NCI-H2227 treated with DMSO at 0.1 percent for 48 hours (cell line): ENCODE measurements at places on chromosomes 7 and 10.
A peak's percentile ranks its signal among the peaks of the same experiment; 100 is the strongest.

DNA sequence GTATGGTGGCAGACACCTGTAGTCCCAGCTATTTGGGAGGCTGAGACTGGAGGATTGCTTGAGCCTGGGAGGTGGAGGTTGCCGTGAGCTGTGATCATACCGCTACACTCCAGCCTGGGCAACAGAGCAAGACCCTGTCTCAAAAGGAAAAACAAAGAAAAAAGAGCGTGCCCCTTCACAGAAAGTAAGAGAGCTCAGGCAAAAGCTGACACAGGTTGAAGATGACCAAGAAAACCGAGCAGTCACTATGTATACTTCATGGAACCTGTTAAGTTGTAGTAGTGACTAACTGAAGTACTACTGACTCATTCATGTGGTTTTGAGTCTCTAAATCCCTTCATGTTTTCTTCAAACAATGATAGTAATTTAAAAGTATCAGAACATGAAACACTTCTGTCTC, 1.2 kb upstream of the PRRT4 start:
- DNase-seq: no peak

- DNase-seq: no peak
Measured at GRCh38 chr7:73512018-73512780, 9.9 kb downstream of the BAZ1B start.

DNA sequence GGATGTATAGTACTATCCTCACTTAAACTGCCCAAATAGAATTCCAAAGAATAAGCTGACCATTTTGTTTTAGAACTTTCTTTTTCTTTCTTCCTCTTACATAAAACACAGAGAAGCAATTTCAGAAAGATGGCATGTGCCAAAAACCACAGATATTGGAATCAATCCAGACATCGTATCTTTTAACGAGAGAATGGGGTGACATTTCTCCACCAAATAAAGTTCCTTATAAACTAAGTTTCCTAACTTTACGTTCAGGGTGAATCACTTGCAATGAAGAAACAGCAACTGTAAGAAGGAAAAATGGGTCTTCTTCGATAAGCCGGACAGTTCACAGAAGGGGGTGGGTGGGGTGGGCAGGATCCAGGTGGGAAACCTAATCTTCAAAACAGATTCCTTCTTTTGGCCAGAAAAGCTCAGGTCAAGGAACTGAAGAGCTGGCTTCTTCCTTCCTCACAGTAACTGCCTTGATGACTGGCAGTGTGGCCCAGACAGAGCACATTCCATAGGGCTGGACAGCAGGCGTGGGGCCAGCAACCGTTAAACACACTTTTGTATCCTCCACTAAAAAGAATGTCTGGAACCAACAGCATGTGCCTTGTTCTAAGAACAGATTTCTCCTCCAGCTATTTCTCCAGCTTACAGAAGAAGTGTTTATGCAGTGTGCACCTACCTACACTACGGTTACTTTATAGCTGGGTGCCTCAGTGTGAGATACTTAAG, 31.5 kb downstream of the CREB3L2 start:
- no peak for DNase-seq

- no peak for DNase-seq
Measured at GRCh38 chr7:139680676-139681462, 96.9 kb downstream of the HIPK2 start.

DNA sequence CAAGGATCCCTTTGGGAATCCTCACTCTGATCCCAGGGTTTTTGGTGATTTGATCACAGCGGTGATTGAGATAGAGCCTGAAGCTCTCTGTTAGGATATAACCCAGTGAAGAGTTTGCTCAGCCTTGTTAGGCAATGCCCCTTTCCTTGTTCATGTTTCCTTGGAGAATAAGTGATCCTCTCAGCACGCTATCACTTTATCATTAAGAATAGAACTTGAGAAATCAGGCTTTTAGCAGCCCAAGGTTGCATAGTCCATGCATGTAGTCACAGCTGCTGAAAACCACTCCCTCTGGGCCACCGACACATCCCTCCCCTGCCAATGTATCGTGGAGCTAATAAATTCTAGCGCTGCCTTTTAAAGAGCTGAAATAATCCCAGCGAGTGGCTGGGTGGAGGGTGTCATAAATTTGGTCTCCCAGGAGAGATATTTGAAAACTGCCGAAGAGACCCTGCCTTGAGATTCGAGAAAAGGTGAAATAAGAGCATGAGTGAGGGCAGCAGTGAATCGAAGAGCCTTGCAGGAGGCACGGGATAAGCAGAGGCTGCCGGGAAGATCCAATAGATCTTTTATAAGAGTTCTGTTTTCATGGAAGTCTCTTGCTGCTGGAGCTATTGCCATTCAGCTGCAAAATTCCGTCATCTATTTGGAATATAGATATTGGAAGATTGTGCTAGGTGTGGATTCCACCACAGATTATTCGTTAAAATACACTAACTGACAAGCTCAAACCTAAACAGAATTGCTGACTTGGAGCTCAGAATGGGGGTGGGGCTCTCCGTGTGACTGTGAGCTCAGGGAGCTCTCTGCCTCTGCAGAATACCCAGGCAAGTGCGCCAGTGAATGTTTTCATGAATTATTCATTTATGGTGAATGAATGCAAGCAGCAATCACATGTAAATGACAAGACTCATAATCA, 249.8 kb downstream of the TRIL start:
- DNase-seq: peak; percentile 44

- no peak for DNase-seq
Measured at GRCh38 chr7:152176797-152177196, 151.3 kb downstream of the GALNT11 start.

GRCh38 chr7:49038821-49039358, 114.5 kb downstream of the CDC14C start:
- DNase-seq: no peak

DNA sequence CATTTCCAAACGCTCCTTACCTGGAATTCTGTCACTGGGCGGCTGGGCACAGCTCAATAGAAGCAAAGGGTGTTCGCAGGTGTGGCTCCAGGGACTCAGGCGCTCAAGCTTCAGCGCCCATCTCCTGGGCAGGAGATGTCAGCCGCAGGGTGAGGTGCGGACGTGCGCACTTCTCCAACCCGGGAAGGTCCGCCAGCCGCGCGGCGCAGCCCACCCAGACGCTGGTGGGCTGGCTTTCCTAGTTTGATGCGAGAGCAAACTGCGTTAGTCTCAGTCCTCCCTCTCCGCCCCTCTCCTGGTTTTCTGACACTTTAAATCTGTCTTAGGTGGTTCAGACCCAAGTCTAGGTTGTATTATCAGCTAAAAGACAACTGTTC, 267 bp downstream of the CALCR start:
- no peak for DNase-seq

DNA sequence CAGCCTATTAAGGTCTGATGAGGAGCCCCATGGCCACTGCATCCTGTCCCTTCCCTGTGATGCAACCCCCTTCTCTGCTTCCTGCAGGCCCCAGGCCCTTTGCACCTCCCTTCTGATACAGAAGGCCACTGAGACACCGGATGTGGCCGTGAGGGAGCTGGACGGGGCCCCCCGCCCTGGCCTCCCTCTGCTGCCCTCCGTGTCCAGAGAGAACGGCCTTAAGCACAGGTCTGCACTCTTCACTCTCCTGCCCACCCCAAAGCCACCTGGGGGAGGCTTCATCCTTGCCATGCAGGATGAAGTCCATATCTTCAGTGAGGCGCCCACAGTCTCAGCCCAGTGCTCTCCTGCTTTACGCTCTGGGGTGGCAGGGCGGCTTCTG, 86.9 kb upstream of the GNA12 start:
- DNase-seq: no peak

DNA sequence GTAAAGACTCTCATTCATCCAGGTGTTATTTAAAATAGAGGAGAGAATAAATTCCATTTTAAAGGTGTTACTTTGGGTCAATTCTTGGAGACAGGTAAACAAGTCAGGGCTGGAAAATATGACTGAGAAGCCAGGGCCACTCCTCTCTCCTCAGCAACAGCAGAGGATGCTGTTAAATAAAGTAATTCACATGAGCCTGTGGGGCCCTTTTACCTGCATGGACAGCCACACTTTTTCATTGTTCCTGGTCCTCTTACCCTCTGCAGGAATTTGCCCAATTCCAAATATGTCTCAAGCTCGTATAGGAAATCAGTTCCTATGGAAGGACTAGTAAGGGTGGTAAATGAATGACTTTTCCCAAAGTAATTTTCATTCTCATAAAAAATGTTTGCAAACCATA, 420.1 kb upstream of the KLF6 start:
- DNase-seq: no peak

DNA sequence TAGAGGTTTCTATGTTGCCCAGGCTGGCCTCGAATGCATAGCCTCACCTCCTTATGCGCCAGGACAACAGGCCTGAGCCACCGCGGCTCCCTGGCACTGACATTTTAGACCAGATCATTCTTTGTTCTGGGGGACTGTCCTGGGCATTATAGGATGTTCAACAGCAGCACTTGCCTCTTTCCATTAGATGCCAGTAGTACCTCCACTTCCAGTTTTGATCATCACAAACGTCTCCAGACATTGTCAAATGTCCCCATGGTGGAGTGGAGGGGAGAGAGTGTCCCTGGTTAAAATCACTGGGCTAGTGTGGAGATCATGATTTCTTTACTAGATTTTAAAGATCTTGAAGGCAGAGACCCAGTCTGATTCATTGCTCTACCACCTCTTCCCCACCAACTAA, 125.2 kb upstream of the MKLN1 start:
- DNase-seq: no peak

GRCh38 chr7:104906032-104906431, 108.0 kb upstream of the KMT2E start:
- no peak for DNase-seq

DNA sequence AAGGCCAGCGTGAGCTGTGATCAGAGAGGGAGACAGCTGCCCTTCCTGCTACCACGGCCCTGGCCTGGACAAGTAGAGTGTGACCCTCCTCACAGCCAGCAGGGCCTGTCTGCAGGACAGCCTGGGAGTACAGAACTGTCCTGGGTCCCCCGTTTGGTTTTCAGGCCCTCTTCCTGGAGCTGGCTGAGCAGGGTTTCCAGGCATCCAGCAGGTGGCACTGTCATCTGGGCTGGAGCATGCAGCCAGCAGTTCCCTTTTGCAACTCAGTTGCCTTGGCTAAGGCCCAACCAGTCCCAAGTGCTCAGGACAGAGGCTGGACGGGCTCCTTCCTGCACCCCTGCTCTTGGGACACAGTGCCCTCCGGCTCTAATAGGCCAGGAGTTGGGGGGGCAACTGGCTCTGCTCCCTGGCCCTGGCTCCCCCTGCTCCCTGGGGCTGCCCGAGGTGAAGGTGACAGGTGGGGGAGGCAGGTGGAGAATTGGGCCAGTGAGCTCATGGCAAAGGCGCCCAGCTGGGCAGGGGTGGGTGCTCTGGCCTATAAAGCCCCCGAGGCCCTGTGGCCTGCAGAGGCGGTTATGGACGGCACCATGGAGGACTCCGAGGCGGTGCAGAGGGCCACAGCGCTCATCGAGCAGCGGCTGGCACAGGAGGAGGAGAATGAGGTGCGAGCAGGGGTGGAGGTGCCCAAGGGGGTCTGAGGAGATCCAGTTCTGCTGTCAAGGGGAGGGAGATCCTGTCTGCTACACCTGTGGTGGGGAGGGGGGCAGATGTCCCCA, at the start of gene ANKRD2:
Gene ANKRD2 (plus strand): TSS at position 566 of the 776 bp plus-strand sequence. CDS start 10 bp downstream, at position 576.
- DNase-seq: peak; percentile 9

DNA sequence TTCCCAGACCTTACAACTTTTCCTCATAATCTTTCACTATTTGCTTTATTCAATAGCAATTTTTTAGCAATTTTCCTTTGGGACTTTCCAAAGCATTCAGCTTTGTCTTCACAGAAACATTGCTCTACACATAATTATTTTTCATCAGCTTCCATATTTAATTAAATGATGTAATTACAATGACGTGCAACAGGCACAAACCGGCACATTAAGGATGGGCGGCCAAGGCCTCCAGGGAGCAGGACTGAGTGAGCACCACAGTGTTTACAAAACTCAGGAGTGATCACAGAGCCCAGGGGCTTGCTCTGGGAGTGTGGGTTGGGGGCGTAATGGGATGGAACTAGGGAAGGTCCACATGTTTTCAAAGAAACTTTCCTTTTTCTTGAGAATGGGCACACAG, 69.8 kb downstream of the MAD1L1 start:
- DNase-seq: no peak

DNA sequence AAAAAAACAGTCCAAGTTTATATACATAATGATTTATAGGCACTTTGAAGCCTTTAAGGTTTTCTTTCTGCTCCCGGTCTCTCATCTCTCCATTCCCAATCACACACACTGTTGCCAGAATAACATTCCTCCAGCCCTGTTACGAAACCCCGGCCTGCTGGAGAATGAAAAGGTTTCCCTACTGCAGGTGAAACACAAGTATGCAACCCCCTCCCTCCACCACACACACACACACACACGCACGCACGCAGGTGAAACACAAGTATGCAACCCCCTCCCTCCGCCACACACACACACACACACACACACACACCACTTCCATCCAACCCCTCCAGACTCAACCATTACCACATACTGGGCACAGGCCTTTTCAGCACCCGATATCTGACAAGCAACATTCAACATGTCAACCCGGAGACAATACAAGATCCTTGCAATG, 87.5 kb downstream of the PARD3 start:
- no peak for DNase-seq

GRCh38 chr7:124550036-124550435, 215.6 kb downstream of the GPR37 start:
- no peak for DNase-seq

DNA sequence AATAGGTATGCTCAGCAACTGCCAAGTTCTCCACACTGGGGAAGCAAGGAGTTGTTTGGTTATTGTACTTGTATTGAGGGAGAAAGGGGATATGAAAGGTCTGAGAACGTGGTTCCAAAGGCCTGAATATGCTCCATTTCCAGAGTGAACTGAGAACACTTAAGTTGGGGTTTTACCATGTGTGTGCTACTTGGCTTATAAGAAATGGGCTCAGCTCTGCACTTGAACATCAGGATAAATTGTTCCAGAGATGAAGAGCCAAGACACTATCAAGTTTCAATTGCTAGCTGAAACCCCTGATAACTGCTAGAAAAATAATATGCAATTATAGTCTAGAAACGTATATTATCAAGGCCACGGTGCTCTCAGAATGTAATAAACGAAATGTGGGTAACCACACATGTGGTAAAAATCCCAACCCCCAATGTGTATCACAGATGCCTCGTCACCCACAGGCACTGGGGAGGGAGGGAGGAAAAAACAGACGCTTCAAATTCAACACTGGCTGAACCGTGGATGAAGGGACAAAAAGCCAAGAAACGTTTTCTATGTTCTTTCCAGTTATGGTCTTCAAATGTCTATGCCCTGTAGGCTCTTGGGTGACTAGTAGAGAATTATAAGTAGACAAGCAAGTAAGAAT, 16.3 kb downstream of the ELMO1 start:
- DNase-seq: no peak

DNA sequence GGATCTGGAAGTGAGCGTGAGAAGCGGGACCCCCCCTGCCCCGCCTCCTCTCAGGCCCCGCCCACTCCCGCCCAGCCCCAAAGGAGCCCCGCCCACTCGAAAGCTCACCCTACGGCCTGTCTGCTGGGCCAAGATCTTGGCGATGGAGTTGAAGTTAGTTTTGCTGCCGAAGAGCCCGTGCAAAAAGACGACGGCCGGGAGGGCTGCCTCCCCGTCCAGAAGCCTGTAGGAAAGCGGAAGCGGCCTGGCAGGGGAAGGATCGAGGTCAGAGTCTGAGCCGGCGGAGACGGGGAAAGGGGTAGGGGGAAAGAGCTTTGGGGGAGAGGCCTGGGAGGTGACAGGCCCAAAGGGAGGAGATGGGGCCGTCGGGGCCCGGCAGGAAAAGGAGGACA, 386 bp downstream of the ABHD11 start:
- peak; percentile 53 for DNase-seq

- DNase-seq: no peak
Measured at GRCh38 chr7:150968734-150969372, 9.3 kb downstream of the KCNH2 start.
